Right forelimb (tissue), 1 donor: ENCODE measurements at places on chromosomes 11 and 22.

DNA sequence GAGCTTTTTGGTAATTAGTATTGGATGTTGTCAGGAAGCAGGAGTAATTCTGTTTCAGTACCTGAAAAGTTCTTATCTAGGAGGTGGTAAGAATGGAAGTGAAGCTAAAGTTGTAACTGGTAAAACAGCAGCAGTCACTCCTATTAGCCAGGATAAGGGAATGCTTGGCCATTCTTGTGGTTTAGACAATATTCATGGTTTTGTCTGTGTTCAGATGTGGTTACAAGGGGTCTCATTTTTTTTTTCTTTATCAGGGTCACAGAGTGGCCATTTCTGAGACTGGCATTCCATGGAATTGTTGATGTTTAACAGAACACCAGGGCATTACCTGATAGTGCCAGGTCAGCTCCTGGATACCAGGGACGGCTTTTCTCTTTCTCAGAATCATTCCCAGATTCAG lies 23.8 kb downstream of the TAF1D start:
- no peak for DNase-seq

GRCh38 chr11:17741487-17741886 lies 6.9 kb downstream of the KCNC1 start:
- no peak for DNase-seq

- DNase-seq, result peak; percentile 43
Measured at GRCh38 chr11:117833401-117833891, 8.9 kb upstream of the FXYD2 start.

GRCh38 chr11:122398167-122398566 lies 257.4 kb upstream of the UBASH3B start:
- DNase-seq, result no peak

- DNase-seq, result no peak
Measured at GRCh38 chr22:24498824-24499223, 3.7 kb downstream of the UPB1 start.

- DNase-seq, result peak; percentile 83
Measured at GRCh38 chr11:123103326-123103980, 41.5 kb upstream of the HSPA8 start.

DNA sequence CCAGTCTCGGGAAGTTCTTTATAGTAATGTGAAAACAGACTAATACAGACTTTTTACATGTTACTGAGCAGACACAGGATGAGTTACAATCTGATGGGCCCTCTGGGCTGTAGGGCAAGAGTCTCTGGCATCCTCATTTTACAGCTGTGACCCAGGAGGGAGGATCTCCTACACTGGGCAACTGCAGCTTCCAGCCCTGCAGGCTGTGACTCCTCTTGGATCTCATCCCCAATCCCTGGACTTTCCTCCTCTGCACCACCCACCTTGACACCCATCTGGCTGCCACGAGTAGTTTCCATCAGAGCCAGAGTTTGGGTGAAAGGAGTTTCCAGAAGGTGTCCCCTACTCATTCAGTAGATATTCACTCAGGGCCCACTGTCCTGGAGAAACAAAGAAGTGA lies 48.9 kb upstream of the MYEOV start:
- no peak for DNase-seq

GRCh38 chr11:29159552-29160465 lies 857.0 kb downstream of the KCNA4 start:
- DNase-seq, result no peak

DNA sequence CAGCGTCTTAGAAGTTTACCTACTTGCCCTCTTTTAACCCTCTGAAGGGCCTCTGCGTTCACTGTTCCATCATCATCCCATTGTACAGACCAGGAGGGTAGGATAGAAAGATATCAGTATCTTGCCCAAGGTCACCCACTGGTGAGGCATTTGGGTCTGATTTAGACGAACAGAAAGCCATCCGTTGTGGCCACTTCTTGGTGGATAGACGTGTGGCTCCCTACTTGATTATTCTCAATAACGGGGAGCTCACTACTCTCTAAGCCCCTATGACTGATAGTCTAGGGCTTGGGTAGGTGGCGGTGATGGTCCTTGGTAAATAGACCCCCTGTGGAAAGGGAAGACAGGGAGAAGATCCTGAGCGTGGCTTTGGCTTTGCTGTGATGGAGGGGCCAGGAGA lies 28.6 kb upstream of the PRR5 start:
- no peak for DNase-seq

GRCh38 chr11:88345408-88345807 lies 7.9 kb upstream of the CTSC start:
- DNase-seq, result no peak

- no peak for DNase-seq
Measured at GRCh38 chr11:35765211-35765610, 102.6 kb downstream of the TRIM44 start.

- DNase-seq, result no peak
Measured at GRCh38 chr22:37254209-37254866, 10.3 kb upstream of the RAC2 start.

- DNase-seq, result no peak
Measured at GRCh38 chr22:27298742-27299141, 502.8 kb downstream of the MN1 start.

DNA sequence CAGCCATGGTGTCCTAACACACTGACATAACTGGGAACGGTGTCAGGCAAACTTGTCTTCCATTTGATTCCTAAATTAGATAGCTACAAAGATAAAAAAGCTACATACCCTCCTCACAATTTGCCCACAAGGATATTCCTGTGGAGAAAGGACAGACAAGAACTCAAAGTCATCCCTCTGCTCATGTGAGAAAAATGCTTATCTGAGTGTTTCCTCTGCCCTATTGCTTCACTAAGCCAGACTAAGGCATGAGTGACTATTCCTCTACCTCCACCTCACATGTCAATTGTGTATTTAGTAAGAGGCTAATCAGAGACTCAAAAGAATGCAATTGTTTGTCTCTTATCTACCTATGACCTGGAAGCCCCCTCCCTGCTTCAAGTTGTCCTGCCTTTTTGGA lies 247.7 kb downstream of the DDX10 start:
- no peak for DNase-seq

DNA sequence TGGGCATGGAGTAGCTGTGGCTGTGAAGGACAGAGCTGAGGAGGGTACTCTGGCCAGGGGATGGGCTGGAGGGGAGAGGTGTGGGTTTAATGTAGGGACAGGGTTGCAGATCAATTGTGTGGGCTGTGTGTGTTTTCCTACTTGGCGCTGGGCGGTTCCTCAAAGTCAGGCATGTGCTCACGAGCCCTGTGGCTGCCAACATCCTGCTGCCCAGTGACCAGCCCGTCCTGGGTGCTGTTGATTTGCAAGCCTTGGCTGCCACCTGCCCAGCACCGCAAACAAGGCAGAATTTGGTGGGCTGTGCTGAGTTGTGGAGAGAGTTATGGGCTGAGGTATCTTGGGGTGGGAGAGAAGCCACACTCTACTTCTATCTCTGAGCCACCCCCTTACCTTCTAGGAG lies 69.2 kb downstream of the SCN3B start:
- DNase-seq, result no peak

GRCh38 chr11:43542750-43543712 lies 137.5 kb upstream of the HSD17B12 start:
- no peak for DNase-seq

- no peak for DNase-seq
Measured at GRCh38 chr11:60121264-60121663, 32.8 kb downstream of the MS4A2 start.

DNA sequence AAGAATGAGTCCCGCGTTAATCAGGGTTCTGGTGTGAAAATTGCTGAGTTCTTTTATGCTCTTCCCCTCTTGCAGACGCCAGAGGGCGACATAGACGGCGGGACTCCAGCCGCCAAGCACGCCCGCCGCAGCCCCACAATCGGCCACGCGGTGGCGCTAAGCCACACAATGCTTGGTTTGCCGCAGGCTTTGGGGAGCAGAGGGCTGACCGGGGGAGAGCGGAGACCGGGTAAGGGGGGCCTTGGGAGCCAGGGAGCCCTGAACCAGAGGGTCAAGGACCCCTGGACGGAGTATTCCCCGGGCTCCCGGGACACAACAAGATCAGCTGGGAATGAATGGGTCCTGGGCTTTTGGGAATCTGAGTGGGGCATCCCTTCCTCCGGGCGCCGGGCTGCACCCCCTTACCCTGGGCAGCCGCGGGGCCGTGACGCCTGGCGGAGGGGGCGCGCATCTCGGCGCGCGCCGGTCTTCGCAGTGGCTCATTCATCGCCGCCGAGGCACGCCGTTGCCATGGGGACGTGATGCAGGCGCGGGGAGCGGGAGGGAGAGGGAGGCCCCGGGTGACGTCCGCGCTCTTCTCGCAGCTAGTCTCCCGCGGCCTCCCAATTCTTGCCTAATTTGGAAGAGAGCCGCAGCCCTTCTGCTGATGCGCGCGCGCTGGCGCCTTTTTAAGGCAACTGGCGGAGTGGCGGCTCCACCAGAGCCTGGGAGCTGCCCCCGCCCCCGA lies 12.2 kb upstream of the NPAS4 start:
- DNase-seq, result peak; percentile 93

GRCh38 chr22:28917747-28918549 lies 34.6 kb downstream of the ZNRF3 start:
- DNase-seq, result peak; percentile 66

DNA sequence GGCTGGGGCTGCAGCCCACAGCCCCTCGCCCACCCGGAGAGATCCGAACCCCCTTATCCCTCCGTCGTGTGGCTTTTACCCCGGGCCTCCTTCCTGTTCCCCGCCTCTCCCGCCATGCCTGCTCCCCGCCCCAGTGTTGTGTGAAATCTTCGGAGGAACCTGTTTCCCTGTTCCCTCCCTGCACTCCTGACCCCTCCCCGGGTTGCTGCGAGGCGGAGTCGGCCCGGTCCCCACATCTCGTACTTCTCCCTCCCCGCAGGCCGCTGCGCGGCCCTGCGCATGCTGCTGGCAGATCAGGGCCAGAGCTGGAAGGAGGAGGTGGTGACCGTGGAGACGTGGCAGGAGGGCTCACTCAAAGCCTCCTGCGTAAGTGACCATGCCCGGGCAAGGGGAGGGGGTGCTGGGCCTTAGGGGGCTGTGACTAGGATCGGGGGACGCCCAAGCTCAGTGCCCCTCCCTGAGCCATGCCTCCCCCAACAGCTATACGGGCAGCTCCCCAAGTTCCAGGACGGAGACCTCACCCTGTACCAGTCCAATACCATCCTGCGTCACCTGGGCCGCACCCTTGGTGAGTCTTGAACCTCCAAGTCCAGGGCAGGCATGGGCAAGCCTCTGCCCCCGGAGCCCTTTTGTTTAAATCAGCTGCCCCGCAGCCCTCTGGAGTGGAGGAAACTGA lies 731 bp downstream of the GSTP1 start:
- DNase-seq, result peak; percentile 77

- no peak for DNase-seq
Measured at GRCh38 chr22:27724157-27724556, 77.4 kb downstream of the MN1 start.

- DNase-seq, result no peak
Measured at GRCh38 chr22:38940811-38941384, 16.5 kb upstream of the APOBEC3A start.

GRCh38 chr11:111698852-111699559 lies 67.2 kb downstream of the PPP2R1B start:
- no peak for DNase-seq

DNA sequence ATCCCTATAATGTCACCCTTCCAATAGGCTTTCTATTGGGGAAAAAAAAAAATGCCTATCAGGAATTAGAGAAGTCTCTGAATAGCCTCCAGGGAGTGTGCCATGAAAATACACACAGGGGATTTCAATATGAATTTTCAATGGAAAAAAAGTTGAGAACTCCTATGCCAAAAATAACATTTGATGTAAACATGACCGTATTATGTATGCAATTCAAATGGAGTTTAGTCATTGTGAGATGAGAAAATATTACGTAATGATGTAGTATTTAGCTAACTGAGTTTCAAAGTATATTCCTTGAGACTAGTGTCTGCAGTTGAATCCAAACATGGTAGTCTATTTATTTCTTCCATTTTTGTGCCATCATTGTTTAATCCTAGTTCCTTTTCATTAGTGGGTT lies 182.3 kb downstream of the BLID start:
- no peak for DNase-seq

DNA sequence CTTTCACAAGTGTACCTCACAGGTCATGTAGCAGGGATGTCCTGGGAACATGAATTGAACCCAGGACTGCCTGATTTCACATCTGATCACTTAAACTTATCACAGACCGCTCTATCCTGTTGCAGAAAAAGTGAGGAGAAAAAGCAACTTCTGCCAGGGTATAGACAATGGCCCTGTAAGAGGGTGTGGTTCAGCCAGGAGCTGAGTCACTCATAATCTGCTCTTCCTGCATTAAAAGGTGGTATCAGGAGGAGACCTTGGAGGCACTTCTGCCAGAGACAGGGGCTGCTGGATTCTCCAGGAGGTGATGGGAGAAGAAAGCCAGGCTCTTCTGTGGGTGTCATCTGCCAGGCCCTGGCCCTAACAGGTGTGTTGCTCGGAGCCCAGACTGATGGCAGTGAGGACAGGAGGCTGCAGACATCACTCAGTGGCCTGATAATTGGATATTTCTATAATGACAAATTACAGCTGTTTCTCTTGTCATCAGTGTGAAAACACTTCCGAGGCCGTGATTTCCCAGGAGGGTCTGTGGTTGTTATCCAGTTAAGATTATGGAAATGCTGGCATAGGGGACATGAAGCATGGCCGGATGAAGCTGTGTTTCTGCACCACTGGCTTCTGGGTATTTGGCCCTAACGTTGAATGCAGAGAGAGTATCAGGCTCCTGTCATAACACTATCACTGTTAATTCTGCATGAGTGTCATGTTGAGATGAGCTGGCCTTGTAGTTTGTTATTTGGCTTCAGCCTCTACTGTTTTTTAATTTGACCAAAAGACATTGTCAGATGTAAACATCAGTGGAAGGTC lies 125.1 kb upstream of the ZBED5 start:
- no peak for DNase-seq

DNA sequence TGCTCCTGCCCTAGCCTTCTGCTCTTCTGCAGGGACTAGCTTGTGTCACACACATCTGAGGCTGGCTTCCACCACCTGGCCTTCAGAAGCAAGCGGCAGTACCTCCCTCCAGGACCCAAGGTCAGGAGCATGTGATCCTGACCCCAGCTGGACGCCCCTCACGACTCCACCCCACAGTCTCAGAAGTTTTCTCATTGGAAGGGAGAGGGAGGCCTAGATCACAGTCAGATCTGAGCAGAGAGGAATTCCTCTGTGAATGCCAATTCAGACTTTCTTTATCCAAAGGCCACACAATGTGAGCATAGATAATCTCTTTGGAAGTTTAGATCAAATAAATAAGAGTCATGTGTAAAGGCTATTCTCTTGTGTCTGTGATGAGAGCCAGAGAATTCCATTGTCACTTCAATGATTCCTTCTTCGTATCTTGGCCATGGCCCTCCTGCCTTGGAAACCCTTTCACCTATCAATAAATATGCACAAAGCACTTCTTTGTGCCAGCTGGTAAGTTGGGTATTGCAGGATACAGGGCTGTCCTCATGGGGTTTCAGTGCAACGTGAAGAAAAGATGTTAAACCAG lies 142.9 kb downstream of the SNX19 start:
- no peak for DNase-seq
